Daoy (cell line): ENCODE measurements at places on chromosomes 2 and 18.

GRCh38 chr18:67318651-67319050 is 197.9 kb downstream of the DSEL start:
- DNase-seq: no peak

GRCh38 chr2:23954325-23955014 is 14.2 kb downstream of the UBXN2A start:
- no peak for DNase-seq

- DNase-seq: no peak
Observed at GRCh38 chr2:20451341-20451740, 4.5 kb downstream of the RHOB start.

DNA sequence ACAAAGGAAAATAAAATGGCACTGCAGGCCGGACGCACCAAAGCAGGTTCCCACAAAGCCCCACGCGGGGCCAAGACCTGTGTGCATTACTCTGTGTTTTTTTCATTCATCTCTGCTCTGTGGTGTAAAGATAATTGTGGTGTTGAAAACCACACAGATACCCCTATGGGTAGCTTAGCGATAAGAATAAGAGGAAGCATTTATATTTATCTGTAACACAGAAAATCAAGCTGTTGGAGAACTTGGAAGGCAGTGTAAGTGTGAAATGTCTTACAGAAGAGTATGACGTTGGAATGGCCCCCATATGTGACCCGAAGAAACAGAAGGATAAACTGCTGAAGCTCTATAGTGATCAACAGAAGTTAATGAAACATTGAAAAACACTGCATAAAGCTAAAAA is 20.3 kb upstream of the MARCO start:
- no peak for DNase-seq

- no peak for DNase-seq
Observed at GRCh38 chr2:25085761-25086560, 44.1 kb downstream of the EFR3B start.

DNA sequence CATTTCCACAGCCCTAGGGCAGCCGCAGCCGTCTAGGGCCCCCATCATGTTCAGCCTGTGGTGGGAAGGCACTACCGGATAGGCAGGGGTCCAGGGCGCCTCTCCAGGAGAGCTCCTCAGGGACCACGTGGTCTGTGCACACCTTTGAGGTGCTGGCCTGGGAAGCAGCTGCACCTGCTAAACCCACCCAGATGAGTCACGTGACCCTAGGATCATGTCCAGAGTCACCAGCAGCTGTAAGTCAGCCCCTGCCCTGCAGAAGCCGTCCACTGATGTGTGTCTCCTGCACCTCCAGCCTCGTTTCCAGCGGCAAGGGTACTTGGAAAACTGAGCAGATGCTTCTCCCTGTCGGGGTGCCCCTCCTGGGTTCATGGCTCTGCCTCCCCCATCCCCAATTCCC is 682.6 kb upstream of the SALL3 start:
- no peak for DNase-seq

DNA sequence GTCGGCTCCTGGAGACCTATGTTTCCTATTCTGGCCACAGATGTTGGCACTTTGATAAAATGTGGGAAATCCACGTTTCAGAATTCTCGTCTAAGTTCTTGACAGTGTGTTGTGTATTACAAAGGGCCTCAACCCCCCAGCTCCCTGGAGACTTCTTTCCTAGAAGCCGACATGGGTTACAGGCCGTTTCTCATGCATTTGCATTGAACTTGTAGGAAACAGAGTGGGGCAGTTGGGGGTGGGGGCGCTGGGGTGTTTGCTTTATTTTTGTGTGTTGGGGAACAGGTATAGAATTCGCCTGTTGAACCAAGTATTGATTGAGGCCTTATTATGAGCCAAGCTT is 104.0 kb downstream of the CABLES1 start:
- no peak for DNase-seq

- DNase-seq: no peak
Observed at GRCh38 chr2:40249577-40249976, 202.3 kb downstream of the SLC8A1 start.

DNA sequence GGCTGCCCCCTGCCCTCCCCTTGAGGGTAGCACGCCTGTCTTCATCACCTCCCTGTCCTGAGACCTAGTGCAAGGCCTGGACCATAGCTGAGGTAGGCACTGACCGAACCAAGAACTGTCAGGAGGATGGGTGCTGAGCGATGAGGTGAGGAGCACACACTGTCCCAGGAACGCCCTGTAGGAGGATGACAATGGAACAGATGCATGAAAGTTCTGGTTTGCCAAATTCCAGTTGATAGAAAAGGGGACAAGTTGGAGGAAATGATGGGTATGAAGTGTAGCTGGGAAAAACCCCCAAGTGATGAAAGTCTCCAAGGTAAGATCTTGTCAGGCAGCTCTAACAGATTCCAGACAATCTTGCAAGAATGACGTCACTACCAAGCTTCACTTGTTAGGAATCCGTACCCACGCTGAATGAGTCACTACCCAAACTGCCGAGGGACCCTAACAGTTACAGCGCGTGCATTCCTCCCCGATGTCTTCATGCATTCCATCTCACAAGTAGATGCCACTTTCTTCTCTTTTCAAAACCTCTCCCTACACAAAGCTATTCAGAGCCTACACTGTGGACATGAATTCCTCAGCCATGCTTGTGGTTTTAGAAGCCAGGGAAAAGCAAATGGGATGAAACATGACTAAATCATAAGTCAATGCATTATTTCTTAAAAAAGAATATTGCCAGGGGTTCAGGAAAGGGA is 27.6 kb downstream of the MRPL33 start:
- peak; percentile 100 for DNase-seq
